Hematopoietic multipotent progenitor cell treated with erythropoietin and hydrocortisone succinate and interleukin-3 and kit ligand, for 6 days (in vitro differentiated cells): ENCODE measurements at places on chromosomes 2 and 18.

GRCh38 chr2:228417526-228417925 lies 236.0 kb upstream of the SPHKAP start:
- DNase-seq = no peak

DNA sequence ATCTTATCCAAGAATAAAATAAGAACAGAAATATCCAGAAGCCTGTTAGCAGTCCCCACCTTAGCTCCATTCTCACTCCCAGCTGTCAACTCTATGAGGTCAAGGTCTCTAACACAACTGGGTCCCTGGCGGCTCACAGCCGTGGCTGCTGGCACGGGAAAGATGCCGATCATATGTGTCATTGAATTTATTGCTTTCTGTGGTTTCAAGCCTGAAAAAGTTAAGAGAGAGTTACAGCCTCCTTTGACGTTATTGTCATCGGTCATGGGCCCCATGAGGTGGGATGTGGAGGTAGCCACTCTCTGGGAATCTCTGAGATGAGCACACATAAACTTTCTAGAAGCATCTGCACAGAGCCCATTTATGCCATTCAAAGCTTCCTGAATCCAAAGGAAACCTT lies 28.7 kb upstream of the CABLES1 start:
- DNase-seq = no peak

DNA sequence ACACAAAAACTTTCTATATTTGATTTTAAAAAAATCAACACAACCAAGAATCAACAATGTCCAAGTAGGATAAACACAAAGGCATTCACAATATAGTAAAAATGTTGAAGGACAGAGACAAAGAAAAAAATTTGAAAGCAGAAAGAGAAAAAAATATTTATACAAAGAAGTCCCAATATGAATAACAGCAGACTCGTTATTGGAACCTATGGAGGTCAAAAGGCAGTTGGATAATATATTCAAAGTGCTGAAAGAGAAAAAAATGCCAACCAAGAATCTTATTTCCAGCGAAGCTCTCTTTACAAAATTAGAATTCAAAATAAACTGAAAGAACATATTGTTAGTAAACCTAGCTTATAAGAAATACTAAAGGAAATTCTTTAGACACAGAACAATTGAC lies 859.5 kb downstream of the LRP1B start:
- DNase-seq = no peak

DNA sequence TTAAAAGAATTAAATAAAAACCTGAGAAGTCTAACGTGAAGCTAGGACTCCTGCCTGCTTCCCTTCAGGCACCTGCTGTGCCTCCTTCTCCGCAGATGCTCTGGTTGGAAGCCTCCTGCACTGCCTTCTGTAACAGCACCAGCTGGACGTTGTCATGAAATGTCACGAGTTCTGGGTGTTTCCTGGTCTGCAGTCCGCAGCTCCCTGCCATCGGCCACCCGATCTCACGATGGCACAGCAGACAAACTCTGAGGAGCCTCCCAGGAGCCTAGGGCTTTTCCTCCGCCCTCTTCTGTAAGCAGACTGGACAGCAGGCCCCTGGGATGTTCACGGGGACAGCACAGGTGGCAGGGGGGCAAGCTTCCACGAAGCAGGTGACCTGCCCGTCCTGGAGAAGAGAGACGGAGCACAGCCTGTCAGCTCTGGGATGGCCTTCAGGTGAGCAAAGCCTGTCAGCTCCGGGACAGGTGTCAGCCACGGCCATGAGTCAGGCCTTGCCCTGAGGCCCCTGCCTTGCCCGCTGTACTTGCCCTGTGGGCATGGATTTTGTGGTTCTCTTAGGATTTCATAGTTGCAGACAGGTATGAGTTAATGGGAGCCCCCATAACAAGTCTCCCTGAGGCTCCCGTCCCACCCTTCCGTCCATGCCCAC lies 110.3 kb downstream of the PXDN start:
- DNase-seq = no peak

- DNase-seq = no peak
These were observed 415.3 kb upstream of the VWC2L start for GRCh38 chr2:213995400-213996105.

GRCh38 chr2:138829326-138829919 lies 49.2 kb upstream of the NXPH2 start:
- DNase-seq = peak; percentile 80

GRCh38 chr2:113089916-113090315 lies 22.1 kb downstream of the IL1F10 start:
- no peak for DNase-seq

DNA sequence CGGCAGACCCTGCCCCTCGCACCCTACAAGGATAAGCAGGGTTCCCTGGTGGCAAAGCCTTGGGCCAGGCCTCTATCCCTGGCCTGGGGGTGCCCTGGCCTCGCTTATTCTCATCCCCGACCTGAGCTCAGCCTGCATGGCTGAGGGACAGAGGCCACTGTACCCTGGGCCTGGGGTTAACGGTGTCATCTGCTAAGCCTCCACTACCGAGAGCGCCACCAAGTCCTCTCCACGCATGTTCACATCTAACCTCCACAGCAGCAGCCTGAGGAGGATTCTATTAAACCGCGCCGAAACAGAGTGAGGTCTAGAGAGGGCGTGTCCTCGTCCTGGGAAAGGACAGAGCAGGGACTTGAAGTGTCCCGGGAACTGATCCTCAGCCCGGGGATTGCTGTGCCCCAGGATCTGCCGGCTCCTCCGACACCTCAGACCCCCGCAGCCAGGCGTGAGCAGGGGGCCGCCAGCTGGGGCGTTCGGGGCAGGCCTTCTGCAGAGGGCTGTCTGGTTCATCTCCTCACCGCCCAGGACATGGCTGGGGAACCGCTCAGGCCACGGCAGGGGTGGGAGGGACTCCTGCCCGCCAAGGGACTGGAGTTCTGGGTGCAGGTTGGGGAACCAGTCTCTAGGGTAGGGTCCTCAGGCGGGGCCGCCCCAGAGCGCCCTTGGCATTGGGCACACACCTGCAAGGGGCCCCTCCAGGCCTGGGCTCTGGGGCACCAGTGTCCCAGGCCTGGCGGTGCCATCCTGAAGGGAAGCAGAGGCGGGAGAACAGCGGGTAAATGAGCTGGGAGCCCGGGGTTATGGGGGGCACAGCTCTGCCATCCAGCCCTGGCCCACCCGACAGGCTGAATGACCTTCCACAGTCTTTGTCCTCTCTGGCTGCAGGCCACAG lies 68.0 kb upstream of the SMAD7 start:
- no peak for DNase-seq

DNA sequence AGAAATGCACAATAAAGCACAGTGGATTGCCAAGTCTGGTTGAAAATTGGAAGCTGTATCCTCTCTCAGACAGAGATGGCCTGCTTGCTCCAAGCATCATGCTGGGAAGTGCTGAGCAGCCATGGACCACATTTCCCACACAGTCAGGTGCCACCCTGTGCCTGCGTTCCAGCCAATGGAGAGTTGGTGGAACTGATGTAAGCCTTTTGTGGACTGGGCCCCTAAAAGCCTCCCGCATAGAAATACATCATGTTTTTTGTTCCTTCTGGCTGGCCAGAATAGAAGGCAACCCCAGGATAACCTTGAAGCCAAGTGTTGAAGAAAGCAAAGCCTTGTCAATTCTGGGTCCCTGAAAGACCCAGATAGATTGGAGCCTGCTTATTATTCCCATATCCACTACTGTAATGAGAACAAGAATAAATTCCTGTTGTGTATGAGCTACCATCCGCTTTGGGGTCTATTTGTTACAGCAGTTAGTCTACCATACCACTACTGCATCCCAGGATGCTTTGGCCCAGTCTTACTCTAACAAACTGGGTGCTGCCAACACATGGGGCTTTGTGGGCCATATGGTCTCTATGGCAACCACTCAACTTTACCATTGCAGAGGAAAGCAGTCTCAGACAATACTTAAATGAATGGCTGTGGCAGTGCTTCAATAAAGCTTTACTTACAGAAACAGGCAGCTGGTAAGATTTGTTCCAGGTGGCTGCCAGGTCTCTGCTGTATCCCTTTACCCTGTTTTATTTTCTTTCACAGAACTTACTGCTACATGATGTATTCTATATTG lies 65.4 kb downstream of the POLE4 start:
- no peak for DNase-seq

- DNase-seq = no peak
These were observed 101.2 kb upstream of the MAP4K4 start for GRCh38 chr2:101596333-101596732.

DNA sequence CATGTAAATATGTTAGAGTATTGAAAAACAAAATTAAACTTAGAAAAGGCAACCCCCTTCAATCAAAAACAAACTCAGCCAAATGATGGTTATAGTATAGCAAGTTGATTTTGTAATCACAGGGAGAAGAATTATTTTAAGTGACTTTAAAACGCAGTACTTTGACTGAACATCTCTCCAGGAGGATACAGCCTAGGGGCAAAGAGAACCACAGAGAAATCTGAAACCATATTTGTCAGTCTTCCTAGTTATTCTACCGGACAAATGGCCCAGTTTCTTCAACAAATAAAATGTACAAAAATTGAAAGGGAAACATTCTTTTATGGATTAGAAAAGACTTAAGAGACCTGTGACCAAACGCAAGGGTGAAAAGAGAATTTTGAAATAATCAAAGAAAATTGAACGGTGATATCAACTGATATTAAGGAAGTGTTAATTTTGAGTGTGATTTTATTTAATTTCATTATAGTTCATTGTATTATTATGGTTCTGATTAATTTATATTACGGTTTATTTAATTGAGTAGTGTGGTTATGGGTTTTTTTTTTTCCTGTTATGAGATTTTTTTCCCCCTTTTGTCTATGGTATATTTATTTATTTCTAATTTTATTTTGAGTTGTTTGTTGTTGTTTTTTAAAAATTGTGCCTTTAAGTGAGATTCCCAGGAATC lies 75.3 kb downstream of the HNRNPLL start:
- no peak for DNase-seq

DNA sequence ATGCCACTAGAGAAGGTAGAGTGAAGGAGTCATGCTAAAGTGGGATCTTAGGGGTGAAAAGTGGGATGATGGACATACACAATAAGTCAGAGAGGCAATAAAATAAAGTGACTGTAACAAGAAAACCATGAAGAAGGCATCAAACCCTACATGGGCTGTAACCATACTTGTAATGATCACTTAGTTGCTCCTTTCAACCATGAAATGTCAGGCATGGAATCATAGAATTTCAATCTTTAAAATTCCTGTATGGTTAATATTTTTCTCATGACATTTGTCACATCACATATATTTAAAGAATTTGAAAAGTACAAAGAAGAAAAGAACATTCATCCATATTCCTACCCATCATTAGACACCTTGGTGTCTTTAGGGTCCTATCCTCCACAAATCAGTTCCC lies 20.9 kb upstream of the SETBP1 start:
- DNase-seq = no peak

DNA sequence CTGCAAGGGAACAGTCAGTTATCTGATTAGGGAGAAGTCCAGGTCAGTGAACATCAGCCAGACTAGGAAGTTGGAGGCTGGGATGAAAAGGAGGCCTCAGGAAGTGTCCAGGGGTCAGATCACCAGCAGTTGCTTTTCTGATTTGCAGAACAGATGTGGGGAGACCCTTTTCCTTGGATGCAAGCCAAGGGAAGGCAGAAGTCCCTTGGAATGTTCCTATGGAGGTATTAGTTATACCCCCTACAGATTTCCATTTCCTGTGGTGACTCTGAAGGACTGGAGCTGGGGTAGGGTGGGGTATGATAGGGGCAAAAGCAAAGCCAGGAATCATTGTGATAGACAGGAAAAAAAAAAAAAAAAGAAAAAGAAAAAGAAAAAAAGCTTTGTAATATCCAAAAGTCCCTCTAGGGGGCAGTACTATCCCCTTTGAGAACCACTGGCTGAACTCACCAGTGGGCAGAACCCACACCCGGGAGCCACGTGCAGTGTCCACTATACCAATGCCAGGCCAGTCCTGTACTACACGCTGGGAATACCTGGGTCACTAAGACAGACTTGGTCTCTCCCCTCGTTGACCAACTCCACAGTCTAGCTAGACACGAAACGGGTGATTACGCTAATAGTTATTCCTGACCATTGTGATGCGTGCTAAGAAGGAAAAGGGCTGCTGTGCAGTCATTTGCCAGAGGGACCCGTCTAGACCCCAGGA lies 7.4 kb downstream of the DYSF start:
- DNase-seq = peak; percentile 52

DNA sequence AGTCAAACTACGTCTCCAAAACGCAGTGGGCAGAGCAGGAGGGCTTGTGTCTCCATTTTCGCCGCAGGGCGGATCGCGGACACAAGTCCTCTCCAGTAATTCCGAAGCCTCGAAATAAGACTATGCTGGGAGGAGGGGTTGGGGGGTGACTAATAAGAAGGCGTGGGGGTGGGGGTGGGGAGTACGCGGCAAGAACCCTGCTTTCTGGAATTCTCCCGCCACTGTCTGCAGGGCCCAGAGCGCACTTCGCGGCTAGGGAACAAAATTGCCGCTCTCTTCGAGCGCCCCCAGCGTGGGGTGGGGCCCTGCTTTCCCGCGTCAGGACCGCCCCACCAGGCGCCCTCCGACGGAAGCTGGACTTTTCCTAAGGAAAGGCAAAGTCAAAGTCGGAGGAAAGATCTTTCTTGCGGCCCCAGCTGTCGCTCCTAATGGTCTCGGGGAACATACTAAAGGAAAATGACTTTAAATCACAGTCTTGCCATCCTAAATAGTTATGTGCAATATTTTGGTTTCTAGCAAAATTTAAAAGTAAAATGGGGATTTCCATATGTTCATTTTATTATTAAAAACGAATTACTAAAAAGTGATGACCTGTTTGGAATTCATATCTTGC lies 11.9 kb downstream of the NR4A2 start:
- DNase-seq = no peak

GRCh38 chr18:47809420-47809819 lies 121.0 kb downstream of the SMAD2 start:
- DNase-seq = no peak

- peak; percentile 69 for DNase-seq
These were observed 37.4 kb upstream of the C1D start for GRCh38 chr2:68100189-68100588.

DNA sequence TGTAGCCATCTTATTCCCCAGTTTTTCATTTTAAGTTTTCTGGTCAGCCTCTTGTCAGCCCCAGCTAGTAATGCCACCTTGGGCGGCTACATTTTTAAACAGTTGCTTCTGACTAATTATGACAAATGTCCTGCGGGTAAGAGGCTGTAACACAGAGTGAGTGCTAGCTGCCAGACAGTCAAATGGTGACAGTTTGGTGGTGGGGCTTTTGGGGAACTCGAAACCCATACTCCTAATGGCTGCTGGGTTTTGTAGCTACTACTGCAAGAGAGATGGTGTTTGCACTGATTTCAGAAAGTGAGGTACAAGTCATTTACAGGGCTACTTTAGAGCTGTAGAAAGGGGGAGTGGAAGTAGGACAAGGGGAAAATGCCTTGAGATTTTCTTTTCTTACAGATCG lies 48.2 kb downstream of the ZCCHC2 start:
- no peak for DNase-seq

- peak; percentile 68 for DNase-seq
These were observed 65.2 kb downstream of the PLCL1 start for GRCh38 chr2:197869501-197870111.

GRCh38 chr2:88709181-88709631 lies 17.7 kb downstream of the RPIA start:
- DNase-seq = no peak

DNA sequence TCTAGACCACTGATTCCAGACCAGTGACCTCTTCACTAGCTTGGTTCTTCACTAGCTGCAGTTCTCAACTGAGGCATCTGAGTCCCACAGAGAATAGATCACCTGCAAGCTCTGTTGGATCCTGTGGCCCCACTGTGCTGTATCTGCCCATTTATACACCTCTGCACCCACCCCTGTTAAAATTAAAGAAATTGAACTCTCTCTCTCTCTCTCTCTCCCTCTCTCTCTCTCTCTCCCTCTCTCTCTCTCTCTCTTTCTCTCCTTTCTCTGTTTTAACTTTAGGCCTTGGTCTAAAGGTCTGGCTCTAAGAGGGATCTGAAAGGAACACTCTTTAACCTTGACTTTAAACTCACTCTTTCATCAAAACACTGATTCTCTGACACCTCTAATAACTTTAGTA lies 150.5 kb downstream of the ZEB2 start:
- no peak for DNase-seq
